ENCODE measurements at places on chromosomes 16 and 17.

DNA sequence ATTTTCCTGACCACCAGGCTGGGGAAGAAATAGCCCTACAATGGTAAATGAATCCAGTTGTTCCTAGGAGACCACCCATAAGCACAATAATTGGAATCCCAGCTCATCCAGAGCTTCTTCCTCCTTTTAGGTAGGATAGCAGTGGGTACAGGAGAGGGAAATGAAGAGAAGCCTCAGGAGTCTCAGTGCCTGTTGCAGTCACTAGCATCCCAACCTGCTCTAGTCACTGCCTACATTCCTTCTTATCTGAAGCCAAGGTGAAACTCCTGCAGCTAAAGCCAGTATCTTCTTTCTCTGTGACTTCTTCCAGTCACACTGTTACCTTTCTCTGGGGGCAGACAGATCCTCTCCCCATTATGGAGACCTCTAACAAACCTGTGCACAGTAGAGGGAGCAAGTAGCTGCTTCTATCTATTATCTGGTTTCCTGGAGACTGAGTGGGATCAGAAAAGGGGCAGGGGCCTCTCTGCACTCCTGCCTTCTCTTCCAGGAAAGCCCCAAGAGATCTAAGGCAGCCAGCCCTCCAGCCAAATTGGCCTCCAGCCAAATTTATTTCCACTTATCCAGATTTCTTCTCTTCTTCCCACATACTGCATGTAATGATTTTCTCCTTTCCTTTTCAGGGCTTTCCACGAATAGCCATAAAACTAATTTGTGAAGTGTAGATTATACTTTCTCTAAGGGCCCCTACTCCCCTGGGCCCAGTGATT, 85.5 kb downstream of the SSH2 start:
- peak; percentile 16 for DNase-seq

GRCh38 chr16:11562941-11563340, 23.8 kb downstream of the LITAF start:
- no peak for DNase-seq

DNA sequence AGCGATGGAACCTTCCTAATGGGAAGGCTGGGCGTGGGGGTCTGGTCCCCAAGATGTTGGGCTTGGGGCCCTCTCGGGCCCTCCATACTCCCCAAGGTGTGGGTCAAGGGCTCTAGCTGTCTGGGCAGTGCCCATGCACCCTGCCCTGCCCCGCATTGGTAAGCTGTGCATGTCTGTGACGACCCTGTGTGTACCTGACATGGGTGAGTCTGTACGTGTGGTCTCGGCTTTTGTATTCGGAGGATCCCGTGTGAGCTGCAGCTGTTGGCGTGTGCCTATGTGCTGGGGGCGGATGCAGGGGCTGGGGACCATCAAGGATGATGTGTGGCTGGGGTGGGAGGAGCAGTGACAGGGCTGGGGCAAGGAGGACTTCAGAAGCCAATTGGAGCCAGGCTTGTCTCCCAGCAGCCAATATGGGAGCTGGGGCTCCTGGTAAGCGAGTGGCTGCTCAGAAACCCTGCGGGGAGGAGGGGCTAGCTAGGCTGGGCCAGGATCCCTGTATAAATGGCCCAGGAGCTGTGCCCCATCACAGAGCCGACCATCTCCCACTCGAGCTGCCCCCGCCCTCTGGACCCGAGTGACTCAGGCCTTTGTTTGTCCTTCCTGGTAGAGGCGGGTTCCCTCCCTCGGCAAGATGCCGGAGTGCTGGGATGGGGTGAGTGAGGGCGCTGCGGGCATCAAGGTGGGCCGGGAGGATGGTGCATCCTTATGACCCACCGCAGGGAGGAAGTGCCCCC, at the start of gene NDRG4:
Gene NDRG4, plus strand, starts transcription at position 529 of the 737 bp plus-strand sequence. Its CDS starts 106 bp downstream, at position 635.
- DNase-seq: peak; percentile 90

DNA sequence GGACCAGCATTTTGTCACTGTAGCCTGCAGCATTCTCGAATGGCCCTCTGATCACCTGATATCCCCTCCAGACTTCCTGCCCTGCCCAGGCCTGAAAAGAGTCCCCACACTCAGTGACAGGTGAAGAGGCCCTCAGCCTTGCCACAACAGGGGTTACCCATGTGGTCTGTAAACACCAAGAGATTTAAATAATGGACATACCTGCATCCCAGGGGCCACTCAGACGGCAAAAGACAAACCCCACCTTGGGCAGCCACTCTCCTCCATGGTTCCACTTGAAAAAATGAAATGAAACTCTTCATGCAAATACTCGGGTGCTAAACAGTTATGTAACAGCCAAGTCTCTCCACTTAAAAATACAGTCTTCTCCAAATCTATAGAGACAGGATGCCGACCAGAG, 22.9 kb upstream of the PECAM1 start:
- DNase-seq: no peak

DNA sequence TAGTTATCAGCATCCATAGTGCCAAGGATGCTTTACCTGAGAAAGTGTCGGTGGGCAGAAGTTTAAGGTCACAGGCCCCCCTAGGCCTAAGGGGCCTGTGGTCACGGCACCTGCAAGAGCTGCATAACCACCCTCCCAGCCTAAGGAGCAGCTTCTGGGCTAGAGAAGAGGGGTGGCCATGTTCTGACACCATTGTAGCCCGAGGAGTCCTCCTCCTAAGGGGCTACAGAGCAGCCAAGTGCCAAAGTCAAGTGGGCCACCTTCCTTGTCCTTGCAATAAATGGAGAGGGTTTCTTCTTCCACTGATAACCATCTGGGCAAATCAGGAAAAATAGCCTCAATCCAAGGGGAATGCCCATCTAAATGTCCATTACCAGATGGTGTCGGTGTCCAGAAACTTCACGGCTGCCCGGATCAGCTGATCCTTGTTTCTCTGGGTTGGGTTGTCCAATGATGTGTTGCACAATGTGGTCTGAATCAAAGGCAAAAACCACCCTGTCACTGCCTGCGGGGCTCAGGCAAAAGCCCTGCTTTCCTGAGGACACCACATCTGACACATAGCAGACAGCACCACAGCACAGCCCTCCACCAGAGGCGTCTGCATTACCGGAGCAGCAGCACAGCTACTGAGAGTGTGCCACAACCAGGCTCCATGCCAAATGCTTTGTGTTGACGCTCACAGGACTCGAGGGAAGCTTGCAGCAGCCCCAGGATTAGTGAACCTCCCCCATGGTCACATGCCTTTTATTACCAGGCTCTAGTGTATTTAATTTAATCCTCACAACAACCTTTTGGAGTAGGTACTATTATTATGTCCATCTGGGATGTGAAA, 12.8 kb downstream of the ATPAF2 start:
- DNase-seq: peak; percentile 87

- peak; percentile 86 for DNase-seq
These were observed at the start of gene VAT1 for GRCh38 chr17:43021741-43022512. VAT1 (minus strand) TSS chr17:43022385; CDS start chr17:43022322, 63 bp downstream.

DNA sequence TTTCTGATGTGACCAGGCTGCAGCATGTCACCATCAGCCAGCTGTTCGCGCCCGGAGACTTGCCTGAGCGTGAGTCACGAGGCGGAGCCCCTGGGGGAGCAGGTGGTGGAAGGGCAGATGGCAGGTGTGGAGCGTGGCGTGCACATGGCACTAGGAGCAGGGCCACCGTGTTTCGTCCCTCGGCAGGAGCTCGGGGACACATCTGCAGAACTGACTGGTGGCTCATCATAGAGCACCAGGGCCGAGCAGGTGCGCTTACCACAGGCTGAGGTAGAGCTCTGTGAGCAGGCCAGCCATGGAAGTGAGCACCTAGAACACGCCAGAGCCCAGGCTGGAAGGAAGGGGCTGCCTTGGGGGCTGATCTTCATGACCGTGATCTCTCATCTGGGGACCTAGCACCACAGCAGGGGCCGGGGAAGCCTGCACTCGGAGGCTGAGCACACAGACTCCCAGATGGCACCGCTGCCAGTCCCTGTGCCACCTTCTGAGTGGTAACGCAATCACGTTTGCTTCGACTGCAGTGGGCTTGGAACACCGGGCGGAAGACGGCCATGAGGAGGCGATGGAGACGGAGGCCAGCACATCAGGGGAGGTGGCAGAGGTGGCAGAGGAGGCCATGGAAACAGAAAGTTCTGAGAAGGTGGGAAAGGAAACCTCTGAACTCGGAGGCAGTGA, 61.8 kb upstream of the ENDOV start:
- no peak for DNase-seq

DNA sequence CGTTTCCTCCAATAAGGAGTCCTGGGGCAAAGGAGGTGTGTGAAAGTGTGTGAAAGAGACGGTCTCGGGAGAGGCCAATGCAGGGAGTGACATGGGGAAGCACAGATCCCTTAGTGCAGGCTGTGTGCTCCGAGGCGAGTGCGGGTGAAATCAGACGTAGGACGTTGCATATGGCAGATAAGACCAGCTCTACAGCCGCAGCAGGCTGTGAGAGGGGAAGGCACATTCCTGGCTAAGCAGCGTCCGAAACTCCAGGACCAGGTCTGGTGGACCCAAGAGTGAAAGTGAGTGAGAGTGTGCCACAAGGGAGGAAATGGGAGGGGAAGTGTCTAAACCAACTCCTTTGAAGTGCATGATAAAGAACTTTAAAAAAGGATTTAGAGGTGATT, 11.3 kb downstream of the POLR3K start:
- DNase-seq: no peak

GRCh38 chr17:29734640-29735039, 111.9 kb upstream of the CORO6 start:
- no peak for DNase-seq

- DNase-seq: peak; percentile 84
These were observed 26.9 kb upstream of the ZNF750 start for GRCh38 chr17:82866590-82867191.

DNA sequence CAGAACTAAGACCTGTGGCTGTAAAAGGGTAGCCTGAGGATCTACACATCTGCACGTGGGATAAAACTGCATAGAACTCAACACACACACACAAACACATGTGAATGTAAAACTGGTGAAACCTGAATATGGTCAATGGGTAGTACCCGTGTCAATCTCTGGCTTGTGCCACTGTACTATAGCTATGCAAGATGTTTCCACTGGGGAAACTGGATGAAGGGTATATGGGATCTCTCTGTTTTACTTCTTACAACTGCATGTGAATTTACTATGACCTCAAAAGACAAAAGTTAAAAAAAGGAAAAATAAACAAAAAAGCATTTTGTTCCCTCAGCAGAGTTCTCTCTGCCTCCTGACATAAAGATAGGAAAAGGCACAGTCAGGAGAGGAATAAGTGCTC, 143.3 kb upstream of the LHX1 start:
- no peak for DNase-seq

GRCh38 chr16:2237102-2237482, 848 bp downstream of the DNASE1L2 start:
- no peak for DNase-seq

Measured in ELR (cell line).